ENCODE measurements at places on chromosomes 16 and 17.

- no peak for DNase-seq
These were observed 81.4 kb downstream of the SLC39A11 start for GRCh38 chr17:73011016-73011486.

DNA sequence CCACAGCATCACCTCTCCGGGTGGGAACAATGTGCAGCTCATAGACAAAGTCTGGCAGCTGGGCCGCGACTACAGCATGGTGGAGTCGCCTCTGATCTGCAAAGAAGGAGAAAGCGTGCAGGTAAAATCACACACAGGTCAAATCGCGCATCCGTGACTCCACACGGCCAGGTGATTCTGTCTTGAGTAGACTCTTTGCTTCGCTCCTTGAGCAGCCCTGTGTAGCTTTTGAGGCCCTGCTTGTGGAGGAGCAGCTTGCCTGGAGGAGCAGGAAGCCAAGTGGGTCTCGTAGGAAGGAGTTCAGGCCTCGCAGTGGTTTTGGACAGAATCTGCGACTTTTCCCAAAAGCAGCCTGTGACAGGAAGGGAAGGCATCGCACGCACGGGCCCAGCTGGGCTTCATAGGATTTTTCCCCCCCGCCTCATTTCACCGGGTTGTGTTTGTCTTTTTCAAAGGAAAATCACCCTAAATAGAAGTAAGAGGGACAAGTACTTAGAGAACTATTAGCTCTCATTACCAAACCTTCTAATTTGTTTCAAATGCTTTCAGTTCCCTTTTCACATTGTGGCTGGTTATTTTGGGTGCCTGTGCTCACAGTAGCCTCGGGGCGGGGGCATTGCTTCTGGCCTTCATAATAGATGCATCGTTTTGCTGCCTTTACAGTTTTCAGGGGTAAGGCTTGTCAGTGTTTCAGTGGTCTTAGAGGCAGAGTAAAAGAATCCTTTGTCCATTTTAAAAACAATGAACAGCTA, 71.5 kb downstream of the SEC14L1 start:
- no peak for DNase-seq

- no peak for DNase-seq
These were observed 275.1 kb upstream of the TBX2 start for GRCh38 chr17:61124562-61124961.

DNA sequence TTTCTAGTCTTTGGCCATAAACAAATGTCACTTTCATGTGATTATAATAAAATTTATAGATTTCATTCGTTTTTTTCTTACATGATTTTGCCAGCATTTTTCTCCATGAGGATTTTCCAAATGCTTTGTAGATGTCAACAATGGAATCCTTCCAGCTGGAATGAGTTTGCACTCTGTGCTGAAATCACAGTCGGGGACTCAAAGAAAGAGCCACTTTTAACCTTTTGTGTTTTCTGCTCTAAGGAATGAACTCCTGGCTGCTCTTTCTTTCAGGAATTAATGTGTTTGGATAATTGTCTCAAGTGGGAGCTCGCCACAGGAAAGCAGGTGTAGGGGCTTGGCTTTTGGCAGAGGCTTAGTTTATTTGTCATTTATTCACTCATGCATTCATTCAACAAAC, 372.3 kb upstream of the SALL1 start:
- no peak for DNase-seq

GRCh38 chr17:20084621-20085282, 75.6 kb downstream of the SPECC1 start:
- DNase-seq: no peak

- no peak for DNase-seq
These were observed 540.8 kb upstream of the HSBP1 start for GRCh38 chr16:83266848-83267553.

All from umbilical cord (tissue), 2 donors.